ENCODE measurements at places on chromosomes 1 and 21. TPM values are rescaled to one million over a fixed set of nuclear protein-coding genes. Genes with fewer than 3 reads are reported as not detected.

Gene ANGPTL3
- not detected for total RNA-seq

Gene TXNIP
- 231 TPM for total RNA-seq

Gene RAB13
- 1.5 TPM for total RNA-seq

Gene CHI3L2
- 9.1 TPM for total RNA-seq

Gene PEX19
- total RNA-seq, result 46.4 TPM

Gene POU3F1
- total RNA-seq, result not detected

Gene LORICRIN
- total RNA-seq, result not detected

Gene FAM78B
- 0.64 TPM for total RNA-seq

Gene C1orf226
- not detected for total RNA-seq

Gene KCNT2
- not detected for total RNA-seq

Gene CIART
- total RNA-seq, result 1.3 TPM

Gene CELA3A
- total RNA-seq, result not detected

Gene SPATA46
- not detected for total RNA-seq

Gene OR6N2
- total RNA-seq, result not detected

Gene ZNF691
- total RNA-seq, result 9.6 TPM

Gene ALPL
- total RNA-seq, result not detected

Gene TMEM82
- not detected for total RNA-seq

Gene TMCC2
- total RNA-seq, result 1.0 TPM

Gene AGMAT
- total RNA-seq, result 20.2 TPM

Gene ITLN2
- total RNA-seq, result not detected

Gene EXO5
- total RNA-seq, result 14.0 TPM

Measured in T-helper 2 cell treated with Interferon-gamma antibody and Interleukin-4, amounts not matched to agents 100 ng/mL and 5 ng/mL, for 36 hours (primary cell).